Activated CD4-positive, alpha-beta T cell treated with anti-CD3 and anti-CD28 coated beads for 36 hours (primary cell): ENCODE measurements at places on chromosomes 3 and 15.

- no peak overlapping the region for H3K27ac ChIP-seq
- H3K4me1 ChIP-seq: no peaks in the 10 kb centered on the region
- DNase-seq: no peak
- H3K4me3 ChIP-seq: no peak overlapping the region
- H3K36me3 ChIP-seq: no peaks in the 10 kb centered on the region
- H3K27me3 ChIP-seq: no peaks in the 10 kb centered on the region
Observed at GRCh38 chr3:152853196-152853595, 18.3 kb downstream of the P2RY1 start.

DNA sequence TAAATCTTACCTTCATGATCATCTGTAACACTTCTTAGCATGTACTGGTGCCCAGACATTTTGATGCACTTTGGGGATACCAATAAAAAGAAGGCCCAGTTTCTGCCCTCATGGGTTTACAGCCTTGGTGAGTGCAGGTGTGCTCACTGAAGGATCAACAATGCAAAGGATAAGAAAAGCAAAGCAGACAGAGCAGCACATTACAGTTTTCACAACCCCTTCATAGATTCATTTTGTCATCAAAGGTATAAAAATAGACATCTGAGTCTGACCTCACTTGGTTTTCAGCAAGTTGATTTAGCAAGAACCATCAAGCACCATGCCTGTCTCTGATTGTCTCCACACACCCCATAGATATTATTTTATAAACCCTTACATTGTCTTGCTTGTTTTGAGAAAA, 77.6 kb downstream of the BFSP2 start:
- H3K27me3 ChIP-seq: no peaks in the 10 kb centered on the region
- H3K36me3 ChIP-seq: no peaks in the 10 kb centered on the region
- H3K27ac ChIP-seq: no peak overlapping the region
- DNase-seq: no peak
- peaks cover 52% of the 10 kb centered on the region for H3K4me1 ChIP-seq

- H3K4me1 ChIP-seq: no peaks in the 10 kb centered on the region
- H3K27me3 ChIP-seq: no peaks in the 10 kb centered on the region
- DNase-seq: no peak
- H3K36me3 ChIP-seq: no peaks in the 10 kb centered on the region
Observed at GRCh38 chr3:65560901-65561300, 477.8 kb downstream of the MAGI1 start.

DNA sequence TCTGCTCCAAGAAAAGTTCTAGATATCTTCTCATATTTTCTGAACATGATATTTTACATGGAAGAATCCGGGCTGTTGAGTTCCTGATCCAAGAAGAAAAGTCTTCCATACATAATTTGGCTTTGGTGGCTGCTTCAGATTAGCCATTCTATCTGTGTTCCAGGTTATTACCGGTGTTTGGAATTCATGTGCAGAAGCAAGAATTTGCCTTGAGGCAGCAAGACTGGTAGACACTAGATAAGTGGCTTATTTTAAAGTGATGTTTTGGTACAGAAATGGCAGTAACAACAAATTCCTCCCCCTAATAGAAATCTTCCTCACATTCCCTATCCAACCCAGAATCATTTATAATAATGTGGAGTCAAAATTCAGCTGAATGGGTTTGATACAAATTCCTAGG, 29.2 kb downstream of the MITF start:
- no peaks in the 10 kb centered on the region for H3K27me3 ChIP-seq
- no peak for DNase-seq
- H3K27ac ChIP-seq: no peak overlapping the region
- H3K4me1 ChIP-seq: no peaks in the 10 kb centered on the region

DNA sequence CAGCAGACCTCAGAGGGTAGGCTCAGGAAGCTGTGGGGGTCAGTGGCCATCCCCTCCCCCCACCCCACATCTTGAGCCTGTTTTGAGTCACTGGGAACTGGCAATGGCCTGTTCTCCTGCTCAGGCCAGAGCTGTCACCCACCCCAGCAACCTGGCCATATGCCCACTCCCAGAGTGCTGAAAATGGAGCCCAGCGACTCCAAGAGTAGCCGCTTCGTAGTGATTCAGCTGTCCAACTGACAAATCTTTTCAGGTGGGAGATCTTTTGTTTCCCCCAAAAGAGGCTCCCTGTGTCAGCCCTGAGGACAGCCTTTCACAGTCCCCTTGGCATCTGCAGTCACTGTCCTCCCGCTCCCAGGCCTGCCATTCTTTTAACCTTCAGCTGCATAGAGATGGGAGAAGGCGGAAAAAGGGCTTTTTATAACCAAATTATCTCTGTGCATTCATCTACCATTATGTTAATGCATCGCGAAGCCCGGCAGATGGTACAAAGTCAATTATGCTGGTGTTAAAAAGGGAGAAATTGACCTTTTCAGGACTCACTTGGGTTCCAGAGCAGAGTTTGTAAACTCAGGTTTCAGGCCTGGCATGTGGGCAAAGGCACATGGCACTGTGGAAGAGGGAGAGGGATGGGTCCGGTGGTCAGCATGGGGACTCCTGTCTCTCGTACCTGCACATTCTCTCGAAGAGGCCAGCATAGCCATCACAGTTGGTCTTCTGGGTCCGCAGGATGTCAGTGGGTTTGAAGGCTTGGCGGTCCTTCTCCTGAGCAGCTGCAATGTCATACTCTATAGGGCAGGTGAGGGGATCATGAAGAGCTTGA, 32.1 kb downstream of the KY start:
- no peaks in the 10 kb centered on the region for H3K27me3 ChIP-seq
- no peak for DNase-seq
- no peak overlapping the region for H3K27ac ChIP-seq
- no peaks in the 10 kb centered on the region for H3K4me1 ChIP-seq
- H3K4me3 ChIP-seq: no peak overlapping the region
- no peaks in the 10 kb centered on the region for H3K36me3 ChIP-seq

DNA sequence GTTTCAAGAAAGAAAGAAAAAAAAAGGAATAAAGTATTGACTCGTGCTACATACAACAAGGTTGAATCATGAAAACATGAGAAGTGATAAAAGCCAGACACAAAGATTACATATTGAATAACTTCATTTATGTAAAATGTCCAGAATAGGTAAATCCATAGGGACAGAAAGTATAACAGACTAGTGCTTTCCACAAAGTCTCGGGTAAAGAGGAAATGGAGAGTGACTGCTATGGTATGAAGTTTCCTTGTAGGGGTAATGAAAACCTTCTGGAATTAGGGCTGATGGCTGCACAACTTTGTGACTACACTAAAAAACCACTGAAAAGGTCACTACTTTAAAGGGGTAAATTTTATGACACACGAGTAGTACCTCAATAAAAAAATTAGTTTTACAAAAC, 13.0 kb downstream of the LRRFIP2 start:
- H3K27ac ChIP-seq: no peak overlapping the region
- peaks cover 10% of the 10 kb centered on the region for H3K36me3 ChIP-seq
- H3K4me1 ChIP-seq: peaks cover 32% of the 10 kb centered on the region
- no peak for DNase-seq
- H3K27me3 ChIP-seq: no peaks in the 10 kb centered on the region
- H3K4me3 ChIP-seq: no peak overlapping the region

GRCh38 chr3:17747174-17747889, 4.9 kb upstream of the TBC1D5 start:
- no peak overlapping the region for H3K4me3 ChIP-seq
- no peaks in the 10 kb centered on the region for H3K27me3 ChIP-seq
- no peak for DNase-seq
- H3K4me1 ChIP-seq: peaks cover 29% of the 10 kb centered on the region
- no peaks in the 10 kb centered on the region for H3K36me3 ChIP-seq
